ENCODE measurements at places on chromosomes 1 and 21.

DNA sequence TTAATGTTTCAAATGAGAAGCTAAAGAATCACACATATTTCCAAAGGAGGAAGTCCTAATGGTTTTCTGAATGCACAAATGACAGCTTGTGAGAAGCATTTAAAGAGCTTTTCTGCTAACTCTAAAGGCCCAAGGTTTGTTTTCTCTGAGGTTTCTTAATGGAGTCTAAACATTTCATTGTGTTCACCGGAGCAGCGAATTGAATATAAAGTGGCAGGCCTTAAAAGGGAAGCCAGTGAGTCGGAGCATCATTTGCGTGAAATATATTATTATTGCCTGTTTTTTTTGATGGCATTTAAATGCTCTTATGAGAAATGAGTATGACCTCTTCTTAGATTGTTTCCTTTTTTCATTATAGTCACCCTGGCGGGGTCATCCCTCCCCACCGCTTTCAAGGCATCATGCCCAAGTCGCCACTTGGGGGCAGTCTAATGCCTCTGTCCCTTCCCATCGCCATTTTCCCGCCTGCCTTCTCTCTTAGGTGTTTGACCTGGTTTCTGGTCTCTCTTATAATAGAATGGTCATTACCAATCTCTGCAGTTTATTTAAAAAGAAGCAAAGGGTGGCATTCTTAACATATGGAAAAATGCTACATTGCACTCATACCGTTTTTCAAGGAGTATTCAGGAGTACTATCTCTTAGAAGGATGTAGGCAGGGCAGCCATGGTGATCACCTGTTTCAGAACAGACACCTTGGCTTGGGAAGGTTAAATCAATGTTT is 25.3 kb upstream of the OVAAL start:
- peak; percentile 10 for DNase-seq

GRCh38 chr1:168343566-168343965 is 62.9 kb downstream of the TBX19 start:
- no peak for DNase-seq

DNA sequence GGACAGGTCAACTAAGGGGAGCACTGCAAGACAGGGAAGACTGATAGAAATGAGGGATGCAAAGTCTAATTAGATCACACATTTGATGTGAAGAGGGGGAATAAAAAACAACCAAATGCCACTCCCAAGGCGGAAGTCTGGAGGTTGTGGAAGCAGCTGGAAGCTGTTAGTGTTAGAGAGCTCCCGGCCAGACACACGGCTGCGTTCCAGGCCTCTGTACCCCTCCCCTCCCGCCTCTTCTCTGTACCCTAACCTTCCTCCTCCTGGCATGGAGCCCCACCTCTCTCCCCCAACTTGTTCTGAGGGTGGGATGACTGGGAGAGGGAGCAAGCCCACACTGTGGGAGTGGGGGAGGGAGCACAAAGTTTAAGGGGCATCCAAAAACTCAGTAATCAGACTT is 67.0 kb downstream of the PLEKHA6 start:
- DNase-seq: no peak

- DNase-seq: no peak
Observed at GRCh38 chr21:36169470-36170128, 13.0 kb downstream of the DOP1B start.

- DNase-seq: no peak
Observed at GRCh38 chr1:68213843-68214242, 18.5 kb downstream of the WLS start.

- no peak for DNase-seq
Observed at GRCh38 chr1:8814865-8815264, 2.6 kb downstream of the RERE start.

- peak; percentile 51 for DNase-seq
Observed at GRCh38 chr1:9101510-9102146, 27.3 kb downstream of the GPR157 start.

DNA sequence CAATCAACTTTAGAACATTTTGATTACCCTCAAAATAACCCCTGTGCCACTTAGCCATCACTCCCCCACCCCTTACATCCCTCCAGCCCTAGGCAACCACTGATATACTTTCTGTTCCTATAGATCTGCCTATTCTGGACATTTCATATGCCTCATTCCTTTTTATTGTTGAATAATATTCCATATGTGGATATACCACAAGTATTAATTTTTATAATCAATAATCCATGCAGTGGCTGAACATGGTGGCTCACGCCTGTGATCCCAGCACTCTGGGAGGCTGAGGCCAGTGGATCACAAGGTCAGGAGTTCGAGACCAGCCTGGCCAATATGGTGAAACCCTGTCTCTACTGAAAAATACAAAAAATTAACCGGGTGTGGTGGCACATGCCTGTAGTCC is 20.1 kb upstream of the MED18 start:
- DNase-seq: no peak

- DNase-seq: no peak
Observed at GRCh38 chr1:25664357-25665199, 48.0 kb downstream of the MAN1C1 start.

DNA sequence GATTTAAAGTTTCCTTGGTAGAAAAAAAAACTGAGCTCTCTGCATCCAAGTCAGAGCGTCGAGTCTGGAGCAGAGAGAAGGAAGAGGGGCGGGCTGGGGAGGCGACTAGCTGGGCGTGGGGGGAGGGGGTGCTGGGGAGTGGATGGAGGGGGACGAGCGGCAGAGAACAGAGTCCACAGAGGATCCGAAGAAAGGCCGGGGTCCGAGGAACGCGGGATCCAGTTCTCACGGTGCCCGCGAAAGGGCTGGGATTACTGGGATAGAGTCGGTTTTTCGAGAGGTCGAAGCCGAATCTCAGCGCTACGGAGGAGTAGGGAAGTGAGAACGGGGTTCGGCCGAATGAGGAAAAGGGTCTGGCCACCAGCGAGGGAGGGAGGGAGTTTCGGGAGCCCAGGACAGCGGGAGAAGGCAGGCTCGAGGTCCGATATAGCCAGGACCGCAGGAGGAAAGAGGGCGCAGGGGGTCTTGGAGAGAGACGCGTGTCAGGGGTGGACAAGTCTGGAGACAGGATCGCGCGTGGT is 665 bp downstream of the DAB1 start:
- DNase-seq: no peak

Measured in NCI-H226 (cell line).